Activated CD8-positive, alpha-beta memory T cell treated with anti-CD3 and anti-CD28 coated beads for 4 hours (primary cell): ENCODE measurements at places on chromosomes 1 and 21.

DNA sequence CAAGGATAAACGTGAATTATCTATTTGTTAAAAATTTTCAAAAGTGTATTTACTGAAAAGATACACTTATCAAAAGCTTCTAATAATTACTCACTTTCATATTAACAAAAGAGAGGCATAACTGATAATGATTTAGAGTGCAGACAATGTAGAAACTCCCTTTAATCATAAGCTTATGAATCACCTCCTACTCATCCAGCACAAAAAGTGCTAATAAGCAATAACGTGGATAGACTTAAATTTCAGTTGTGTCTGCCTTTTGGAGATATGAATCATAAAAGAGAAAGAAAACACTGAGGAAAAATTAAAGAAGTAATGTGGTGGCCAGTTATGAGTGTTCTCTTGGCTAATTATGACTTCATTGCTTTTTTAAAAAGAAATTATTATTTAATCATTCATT, 827.6 kb upstream of the B3GALT2 start:
- no peak for DNase-seq

GRCh38 chr1:183002797-183003196, 20.4 kb upstream of the LAMC1 start:
- DNase-seq, result no peak

DNA sequence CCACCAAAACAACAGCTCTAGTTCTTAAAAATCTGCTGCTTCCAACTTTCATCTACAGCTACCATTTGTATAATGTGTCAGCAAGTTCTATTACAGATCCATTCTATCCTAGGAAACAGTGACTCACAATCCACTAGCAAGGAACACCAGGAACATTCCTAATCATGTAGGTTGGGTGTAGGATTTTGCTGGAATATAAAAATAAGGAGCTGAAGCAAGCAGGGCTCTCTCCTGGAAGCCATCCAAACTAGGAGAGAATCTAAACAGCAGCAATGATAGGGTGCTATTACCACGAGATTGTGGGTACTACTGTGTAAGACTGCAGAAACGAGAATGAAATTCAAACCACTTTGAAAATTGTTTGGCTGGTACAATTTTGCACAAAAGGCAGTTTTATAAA, 135.0 kb downstream of the PTPN14 start:
- DNase-seq, result no peak

GRCh38 chr1:29975036-29975694, 738.8 kb downstream of the PTPRU start:
- no peak for DNase-seq

DNA sequence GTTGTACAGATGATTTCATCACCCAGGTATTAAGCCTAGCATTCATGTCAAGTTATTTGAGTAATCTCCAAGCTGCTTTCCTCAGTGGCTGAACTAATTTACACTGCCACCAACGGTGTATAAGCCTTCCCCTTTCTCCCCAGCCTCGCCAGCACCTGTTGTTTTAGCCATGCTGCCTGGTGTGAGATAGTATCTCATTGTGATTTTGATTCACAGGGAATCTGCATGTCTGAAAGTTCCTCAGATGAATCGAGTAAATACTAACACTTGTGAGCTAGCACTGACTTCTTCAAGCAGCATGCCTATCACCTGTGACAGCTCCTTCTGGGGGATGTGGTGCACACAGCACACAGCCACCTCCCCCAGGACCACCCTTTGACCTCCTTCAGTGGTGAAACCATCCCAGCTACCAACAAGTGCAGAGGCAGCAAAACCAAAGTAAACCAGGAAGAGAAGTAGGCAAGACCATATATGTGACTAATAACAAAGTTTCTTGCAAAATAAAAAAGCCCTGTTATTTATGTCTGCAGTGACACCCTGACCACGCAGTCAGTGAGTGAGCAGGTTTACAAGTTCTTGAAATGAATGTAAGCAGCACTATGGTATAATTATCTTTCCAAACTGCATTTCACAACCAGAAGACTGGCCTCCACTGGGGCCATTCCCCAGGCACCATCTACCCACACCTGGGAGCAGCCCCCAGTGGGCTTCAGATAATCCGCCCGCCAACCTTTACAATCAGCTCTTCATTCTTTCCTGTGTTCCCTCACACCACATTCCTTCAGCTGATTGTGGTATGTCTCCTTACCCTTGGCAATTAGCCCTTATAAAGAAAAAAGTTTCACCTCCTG, 173.8 kb downstream of the ETS2 start:
- no peak for DNase-seq

- DNase-seq, result no peak
Measured at GRCh38 chr1:56202796-56203492, 376.4 kb downstream of the PLPP3 start.

DNA sequence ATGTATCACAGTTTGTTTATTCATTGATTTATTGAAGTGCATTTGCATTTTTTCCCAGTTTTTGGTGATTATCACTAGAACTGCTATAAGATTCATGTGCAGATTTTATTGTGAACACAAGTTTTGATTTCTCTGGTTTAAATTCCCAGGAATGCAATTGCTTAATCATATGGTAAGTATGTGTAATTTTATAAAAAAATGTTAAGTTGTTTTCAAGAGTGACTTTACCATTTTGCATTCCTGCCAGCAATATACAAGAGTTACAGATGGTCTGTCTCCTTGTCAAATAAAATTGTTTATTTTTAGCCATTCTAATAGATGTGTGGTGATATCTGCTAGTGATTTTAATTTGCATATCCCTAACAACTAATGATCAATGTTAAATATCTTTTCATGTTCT, 127.3 kb upstream of the APP start:
- DNase-seq, result no peak

- DNase-seq, result no peak
Measured at GRCh38 chr1:222136869-222137268, 395.0 kb upstream of the DUSP10 start.

GRCh38 chr1:54070171-54070837, 16.9 kb downstream of the TCEANC2 start:
- no peak for DNase-seq
